GM04503 (cell line): ENCODE measurements at places on chromosomes 7 and 10.
A peak's percentile ranks its signal among the peaks of the same experiment; 100 is the strongest.

- no peak for DNase-seq
Measured at GRCh38 chr10:78371136-78371535, 337.5 kb downstream of the RPS24 start.

- no peak for DNase-seq
Measured at GRCh38 chr10:118764195-118764594, 9.4 kb upstream of the CACUL1 start.

GRCh38 chr7:78435355-78435754 lies 636.8 kb downstream of the PHTF2 start:
- DNase-seq: no peak

DNA sequence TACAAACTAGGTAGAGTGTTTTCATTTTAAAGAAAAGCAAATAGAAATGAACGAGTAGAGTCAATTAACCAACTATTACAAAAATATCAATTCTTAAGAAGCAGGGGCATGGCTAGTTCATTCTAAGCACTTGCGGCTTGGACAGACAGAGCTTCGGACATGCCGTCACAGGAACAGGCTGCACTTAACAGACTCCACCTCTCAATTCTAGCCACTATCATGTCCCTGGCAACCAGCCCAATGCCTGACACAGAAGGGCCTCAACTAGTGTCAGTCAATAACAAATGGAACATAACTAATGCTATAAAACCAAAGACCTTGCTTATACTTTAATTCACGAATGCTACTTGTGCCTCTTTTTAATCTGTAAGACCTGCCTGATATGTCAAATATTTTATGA lies 74.4 kb downstream of the TPK1 start:
- no peak for DNase-seq

GRCh38 chr7:78863281-78863680 lies 590.2 kb downstream of the MAGI2 start:
- DNase-seq: no peak

GRCh38 chr10:4217187-4217586 lies 432.2 kb upstream of the KLF6 start:
- no peak for DNase-seq

DNA sequence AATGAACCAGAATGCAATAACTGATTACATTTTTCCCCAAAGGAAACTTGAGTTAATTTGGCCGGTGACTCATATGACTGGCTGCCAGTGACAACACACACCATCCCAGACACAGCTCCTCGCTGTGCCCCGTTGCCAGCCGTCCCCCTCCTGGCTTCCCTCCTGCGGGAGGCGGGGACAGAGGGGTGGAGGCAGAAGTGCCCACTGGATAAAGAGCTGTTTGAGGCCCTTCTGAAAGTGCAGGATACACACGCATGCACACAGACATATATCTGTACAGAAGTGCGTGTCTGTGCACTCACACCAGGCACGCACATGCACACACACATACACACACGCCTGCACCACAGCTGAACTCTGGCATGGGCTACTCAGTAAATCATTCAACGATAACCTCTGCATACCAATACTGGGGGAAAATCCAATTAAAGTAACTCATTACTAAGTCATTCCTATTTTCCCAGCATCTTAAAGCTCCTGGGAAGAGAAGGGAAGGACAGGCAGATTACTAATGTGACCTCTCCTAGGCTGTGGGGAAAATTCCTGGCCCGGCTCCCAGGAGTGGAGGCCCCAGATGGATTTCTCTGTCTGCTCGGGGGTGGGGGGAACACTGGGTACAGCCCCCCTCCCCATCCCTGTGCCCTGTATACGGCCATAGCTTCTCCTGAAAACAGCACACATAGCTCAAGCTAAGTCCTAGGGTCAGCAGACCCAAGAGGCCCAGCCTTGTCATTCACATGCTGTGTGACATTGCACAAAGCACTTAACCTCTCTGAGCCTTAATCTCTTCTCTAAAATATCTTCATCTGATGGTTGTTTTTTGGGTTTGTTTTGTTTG lies 52.3 kb upstream of the MYL10 start:
- peak; percentile 89 for DNase-seq

DNA sequence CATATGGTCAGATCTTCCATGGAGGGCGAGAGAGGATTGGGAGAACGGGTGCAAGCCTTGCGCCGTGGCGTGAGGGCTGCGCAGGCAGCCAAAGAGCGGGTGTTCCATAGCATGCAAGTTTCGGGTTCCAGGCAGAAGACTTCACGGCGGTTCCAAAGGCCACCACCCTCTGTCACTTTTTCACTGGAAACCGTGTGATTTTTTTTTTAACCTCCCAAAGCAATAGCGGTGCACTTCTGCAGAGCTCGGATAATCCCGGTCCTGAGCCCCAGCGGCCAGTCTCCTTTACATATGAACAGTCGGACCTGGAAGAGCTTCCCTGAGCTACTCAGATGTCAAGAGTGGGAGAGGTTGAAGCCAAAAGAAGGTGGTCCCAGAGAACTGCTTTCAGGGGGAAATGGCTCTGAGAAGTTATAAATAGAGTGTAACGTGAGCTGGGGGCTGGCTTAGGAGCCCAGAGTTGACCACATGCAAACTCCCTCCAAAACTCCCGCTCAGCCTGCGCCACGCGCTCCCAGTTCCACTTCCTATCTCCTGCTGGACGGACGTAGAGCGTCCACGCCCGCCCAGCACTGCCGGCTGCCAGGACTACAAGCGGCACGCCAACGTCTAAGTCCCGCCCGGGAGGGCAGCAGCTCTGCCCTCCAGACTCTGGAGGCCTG lies at the start of gene MEOX2:
TSS of gene MEOX2 (minus strand) at position 389 of the 662 bp plus-strand sequence. CDS start at position 108, 281 bp downstream.
- peak; percentile 54 for DNase-seq

DNA sequence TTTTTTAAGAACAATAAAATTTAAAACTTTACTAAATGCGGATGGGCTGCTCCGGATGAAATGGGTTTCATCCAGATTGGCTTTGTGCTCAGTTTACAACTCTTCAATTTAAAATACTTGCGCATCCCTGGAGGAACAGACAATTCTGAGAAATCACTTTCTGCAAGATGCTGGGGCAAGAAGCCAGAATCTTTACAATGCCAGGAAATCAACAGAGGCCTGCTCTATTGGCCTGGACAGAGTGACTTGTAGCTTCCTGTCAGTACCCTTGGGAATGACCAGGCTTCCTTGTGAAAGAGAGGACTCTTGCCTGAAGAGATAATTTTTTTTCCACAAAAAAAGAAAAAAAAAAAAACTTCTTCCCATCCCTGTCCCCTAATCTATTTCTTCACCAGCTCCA lies 3.9 kb upstream of the FAM13C start:
- no peak for DNase-seq

- DNase-seq: no peak
Measured at GRCh38 chr7:93203496-93203895, 22.8 kb downstream of the HEPACAM2 start.

- DNase-seq: no peak
Measured at GRCh38 chr10:101140084-101140949, 9.2 kb downstream of the TLX1 start.

GRCh38 chr10:129660569-129660968 lies 193.5 kb downstream of the MGMT start:
- DNase-seq: no peak

DNA sequence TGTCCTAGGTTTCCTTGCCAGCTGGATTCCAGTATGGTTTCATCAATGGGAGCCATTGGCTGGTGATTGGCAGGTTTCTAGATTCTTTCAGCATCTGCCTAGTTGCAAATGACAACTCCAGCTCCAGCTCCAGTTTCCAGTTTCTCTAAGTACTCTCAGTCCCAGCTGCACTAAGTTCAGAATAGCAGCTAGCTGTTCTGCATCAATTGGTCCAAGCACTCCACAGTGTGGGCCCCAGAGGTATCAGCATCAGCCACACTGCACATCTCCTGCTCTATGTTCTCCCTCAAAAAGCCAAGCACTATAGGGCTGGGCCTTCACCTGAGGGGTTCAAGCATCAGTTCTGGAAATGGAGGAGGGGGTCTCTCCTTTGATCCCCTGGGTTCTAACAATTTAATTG lies 143.4 kb downstream of the VPS50 start:
- no peak for DNase-seq

DNA sequence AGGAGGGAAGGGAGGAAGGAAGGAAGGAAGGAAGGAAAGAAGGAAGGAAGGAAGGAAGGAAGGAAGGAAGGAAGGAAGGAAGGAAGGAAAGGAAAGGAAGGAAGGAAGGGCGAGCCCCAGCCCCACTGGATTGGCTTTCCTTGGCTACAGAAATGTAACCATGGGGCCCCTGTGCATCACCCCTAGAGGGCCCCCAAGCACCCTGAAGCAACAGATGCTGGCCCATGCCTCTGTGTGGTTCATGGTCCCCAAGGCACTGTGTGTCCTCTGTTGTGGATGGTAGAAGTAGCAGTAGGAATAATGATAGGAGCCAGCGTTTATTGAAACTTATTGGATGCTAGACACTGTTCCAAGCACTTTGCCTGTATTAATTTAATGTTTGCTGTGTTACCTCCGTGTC lies 116.6 kb upstream of the MACROH2A2 start:
- DNase-seq: no peak

- peak; percentile 73 for DNase-seq
Measured at GRCh38 chr10:73894245-73894971, 16.5 kb upstream of the PLAU start.

- no peak for DNase-seq
Measured at GRCh38 chr7:135233570-135233969, at the start of gene STRA8. STRA8 (plus strand) TSS chr7:135233838; CDS start chr7:135240525, 6,687 bp downstream.

DNA sequence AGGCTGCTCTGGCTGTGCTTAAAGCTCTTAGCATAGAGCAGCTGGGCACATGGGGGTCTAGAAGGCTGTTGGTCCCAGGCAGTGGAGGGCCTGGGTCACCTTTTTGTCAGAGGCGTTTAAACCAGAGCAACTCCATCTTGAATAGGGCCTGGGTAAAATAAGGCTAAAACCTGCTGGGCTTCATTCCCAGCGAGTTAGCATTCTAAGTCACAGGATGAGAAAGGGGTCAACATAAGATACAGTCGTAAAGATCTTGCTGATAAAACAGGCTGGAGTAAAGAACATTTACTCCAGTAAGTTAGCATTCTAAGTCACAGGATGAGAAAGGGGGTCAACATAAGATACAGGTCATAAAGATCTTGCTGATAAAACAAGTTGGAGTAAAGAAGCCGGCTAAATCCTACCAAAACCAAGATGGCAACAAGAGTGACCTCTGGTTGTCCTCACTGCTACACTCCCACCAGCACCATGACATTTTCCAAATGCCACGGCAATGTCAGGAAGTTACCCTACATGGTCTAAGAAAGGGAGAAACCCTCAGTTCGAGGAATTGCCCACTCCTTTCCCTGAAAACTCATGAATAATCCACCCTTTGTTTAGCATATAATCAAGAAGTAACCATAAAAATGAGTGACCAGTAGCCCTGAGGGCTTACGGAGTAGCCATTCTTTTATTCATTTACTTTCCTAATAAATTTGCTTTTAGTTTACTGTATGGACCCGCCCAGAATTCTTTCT lies 96.8 kb upstream of the PCBD1 start:
- no peak for DNase-seq

GRCh38 chr7:45937301-45937700 lies 16.2 kb upstream of the IGFBP3 start:
- DNase-seq: no peak

GRCh38 chr7:134900166-134900982 lies 85.9 kb upstream of the AGBL3 start:
- no peak for DNase-seq

DNA sequence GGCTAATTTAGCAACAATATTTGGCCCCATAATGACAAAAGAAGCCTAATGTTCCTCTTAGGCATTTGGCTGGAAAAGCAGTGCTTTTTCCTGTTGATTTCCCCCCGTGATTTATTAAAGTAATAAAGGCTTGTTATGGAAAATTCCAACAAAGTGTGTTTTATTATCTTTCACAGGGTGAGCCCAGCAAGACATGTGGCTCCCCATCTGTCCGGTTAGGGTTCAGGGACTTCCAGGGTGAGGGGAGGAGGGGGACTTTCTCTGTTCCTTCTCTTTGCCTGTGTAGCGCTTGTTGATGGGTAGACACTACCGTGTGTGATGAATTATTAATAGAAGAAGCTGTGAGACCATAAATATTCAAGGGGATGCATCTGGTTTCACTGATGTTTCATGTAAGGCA lies 39.0 kb downstream of the HTR5A start:
- no peak for DNase-seq

DNA sequence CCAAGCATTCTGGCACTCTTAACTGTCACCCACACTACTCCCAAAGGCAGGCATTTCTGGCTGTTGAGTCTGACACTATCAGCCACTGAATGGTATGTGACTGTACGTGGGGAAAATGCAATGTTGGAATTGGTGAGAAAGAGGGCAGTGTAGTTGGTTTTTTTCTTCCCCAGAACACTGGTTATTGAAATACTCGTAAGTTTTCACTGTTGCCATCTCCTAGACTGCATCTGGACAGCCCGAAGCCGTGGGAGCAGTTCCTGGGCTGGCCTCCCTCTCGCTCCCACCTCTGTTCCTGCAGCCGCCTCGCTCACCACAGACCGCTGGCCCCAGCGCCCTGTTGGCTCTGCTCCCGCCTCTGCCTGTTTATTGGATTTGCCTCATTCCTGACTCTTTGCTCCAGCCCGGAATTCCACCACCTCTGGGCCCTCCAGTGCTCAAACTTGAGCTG lies 5.7 kb downstream of the PLCE1 start:
- no peak for DNase-seq

DNA sequence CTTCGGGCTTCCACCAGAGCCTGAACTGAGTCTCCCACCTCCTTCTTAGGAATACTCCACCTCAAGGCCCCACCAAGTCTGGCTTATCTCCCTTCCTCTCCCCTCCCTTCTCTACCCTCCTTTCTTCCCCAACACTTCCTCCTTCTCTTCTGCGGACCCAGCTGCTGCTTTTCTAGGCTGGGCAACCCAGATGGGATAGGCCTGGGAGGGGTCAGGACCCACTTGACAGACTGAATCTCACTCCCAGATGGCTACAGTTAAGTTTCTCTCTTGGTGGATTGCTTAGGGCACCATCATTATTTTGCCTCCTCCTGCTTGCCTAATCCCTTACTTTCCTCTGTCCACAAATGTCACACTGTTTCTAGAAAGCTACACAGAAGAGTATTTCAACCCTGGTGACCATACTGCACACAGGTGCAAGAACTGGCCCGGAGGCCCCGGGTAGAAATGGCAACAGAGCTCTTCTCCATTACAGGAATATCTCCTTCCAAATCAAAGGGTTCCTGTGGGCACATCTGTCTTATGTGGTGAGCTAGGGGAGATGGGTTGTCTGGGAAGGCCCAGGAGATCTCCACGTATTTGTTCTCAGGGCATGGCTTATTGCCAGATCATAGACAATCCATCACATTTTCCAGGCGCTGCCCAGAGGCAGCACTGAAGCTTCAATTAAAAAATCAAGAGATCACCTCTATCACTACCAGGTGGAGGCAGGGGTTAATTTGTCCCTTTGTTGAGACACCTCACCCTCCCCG lies 5.1 kb upstream of the HOXA11 start:
- no peak for DNase-seq

- DNase-seq: no peak
Measured at GRCh38 chr10:52623761-52624160, 148.8 kb downstream of the MBL2 start.

- DNase-seq: no peak
Measured at GRCh38 chr10:86363184-86363832, 3.3 kb downstream of the GRID1 start.

- DNase-seq: no peak
Measured at GRCh38 chr10:51022933-51023585, 51.2 kb upstream of the PRKG1 start.

- DNase-seq: no peak
Measured at GRCh38 chr10:15856328-15857015, 3.8 kb downstream of the MINDY3 start.

- no peak for DNase-seq
Measured at GRCh38 chr7:87934699-87935383, 790 bp downstream of the ADAM22 start.
